ENCODE measurements at places on chromosomes 6 and 20. TPM values are rescaled to one million over a fixed set of nuclear protein-coding genes. Genes with fewer than 3 reads are reported as not detected.

MYCT1 gene
- total RNA-seq = not detected

CTAGE9 gene
- total RNA-seq = not detected

KHDC1L gene
- not detected for total RNA-seq

BEND3 gene
- total RNA-seq = 6.8 TPM

C6orf141 gene
- total RNA-seq = 0.54 TPM

PRSS16 gene
- total RNA-seq = 4.4 TPM

TSBP1 gene
- not detected for total RNA-seq

DDR1 gene
- total RNA-seq = 136 TPM

RNF8 gene
- 36.8 TPM for total RNA-seq

OR2J2 gene
- total RNA-seq = not detected

RNF114 gene
- total RNA-seq = 158 TPM

SIRPB1 gene
- total RNA-seq = not detected

CCR6 gene
- not detected for total RNA-seq

SLC17A3 gene
- not detected for total RNA-seq

CYP21A2 gene
- 0.92 TPM for total RNA-seq

CCN5 gene
- total RNA-seq = not detected

BTN3A1 gene
- total RNA-seq = 1.2 TPM

SLC35D3 gene
- 2.4 TPM for total RNA-seq

LSM14B gene
- 71.8 TPM for total RNA-seq

CAPN11 gene
- total RNA-seq = not detected

CLIC5 gene
- 24.5 TPM for total RNA-seq

DEFB128 gene
- not detected for total RNA-seq

SEMG1 gene
- total RNA-seq = not detected

NTSR1 gene
- total RNA-seq = 0.07 TPM

HLA-DPB1 gene
- 14.3 TPM for total RNA-seq

SLC26A8 gene
- total RNA-seq = not detected

SLC22A2 gene
- total RNA-seq = 0.18 TPM

MAP7 gene
- total RNA-seq = 13.8 TPM

NDUFAF4 gene
- 19.5 TPM for total RNA-seq

ARHGAP40 gene
- total RNA-seq = not detected

DNMT3B gene
- total RNA-seq = 11.9 TPM

C6orf58 gene
- not detected for total RNA-seq

MTFR2 gene
- 1.3 TPM for total RNA-seq

OOEP gene
- total RNA-seq = not detected

KCNK16 gene
- not detected for total RNA-seq

WFDC5 gene
- not detected for total RNA-seq

MYL9 gene
- 882 TPM for total RNA-seq

KIF16B gene
- 16.8 TPM for total RNA-seq

FOXS1 gene
- total RNA-seq = 0.83 TPM

SEL1L2 gene
- not detected for total RNA-seq

HDGFL1 gene
- not detected for total RNA-seq

HLA-DRB1 gene
- total RNA-seq = 0.63 TPM

MLN gene
- total RNA-seq = not detected

Data from cardiac muscle cell (in vitro differentiated cells and primary cell).